ENCODE measurements at places on chromosomes 3 and 15.

DNA sequence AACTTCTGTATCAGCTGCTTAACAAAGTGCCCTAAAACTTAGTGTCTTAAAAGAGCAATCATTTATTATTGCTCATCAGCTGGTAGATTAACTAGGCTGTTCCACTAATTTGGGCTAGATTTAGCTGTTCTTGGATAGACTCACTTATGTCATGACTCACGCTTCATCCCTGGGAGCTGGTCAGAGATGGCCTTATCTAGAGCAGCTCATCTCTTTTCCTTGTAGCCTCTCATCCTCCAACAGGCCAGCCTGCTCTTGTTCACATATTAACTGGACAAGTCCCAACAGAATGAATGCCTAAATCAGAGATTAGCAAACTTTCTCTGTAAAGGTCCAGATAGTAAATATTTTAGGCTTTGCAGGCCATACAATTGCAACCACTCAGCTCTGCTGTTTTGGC, 66.9 kb upstream of the PLAAT1 start:
- DNase-seq = no peak

GRCh38 chr3:66103729-66104128, 65.0 kb upstream of the MAGI1 start:
- DNase-seq = no peak

GRCh38 chr3:159488602-159489001, 500.0 kb upstream of the IL12A start:
- no peak for DNase-seq

GRCh38 chr3:67294341-67294740, 296.2 kb downstream of the KBTBD8 start:
- DNase-seq = no peak

GRCh38 chr15:68000754-68001153, 53.4 kb upstream of the PIAS1 start:
- no peak for DNase-seq

Measured in astrocyte of the spinal cord (primary cell).